Hindlimb muscle (tissue), 1 donor: ENCODE measurements at places on chromosomes 5 and 9.

- DNase-seq = no peak
Observed at GRCh38 chr5:64972591-64972990, 203.9 kb downstream of the CWC27 start.

DNA sequence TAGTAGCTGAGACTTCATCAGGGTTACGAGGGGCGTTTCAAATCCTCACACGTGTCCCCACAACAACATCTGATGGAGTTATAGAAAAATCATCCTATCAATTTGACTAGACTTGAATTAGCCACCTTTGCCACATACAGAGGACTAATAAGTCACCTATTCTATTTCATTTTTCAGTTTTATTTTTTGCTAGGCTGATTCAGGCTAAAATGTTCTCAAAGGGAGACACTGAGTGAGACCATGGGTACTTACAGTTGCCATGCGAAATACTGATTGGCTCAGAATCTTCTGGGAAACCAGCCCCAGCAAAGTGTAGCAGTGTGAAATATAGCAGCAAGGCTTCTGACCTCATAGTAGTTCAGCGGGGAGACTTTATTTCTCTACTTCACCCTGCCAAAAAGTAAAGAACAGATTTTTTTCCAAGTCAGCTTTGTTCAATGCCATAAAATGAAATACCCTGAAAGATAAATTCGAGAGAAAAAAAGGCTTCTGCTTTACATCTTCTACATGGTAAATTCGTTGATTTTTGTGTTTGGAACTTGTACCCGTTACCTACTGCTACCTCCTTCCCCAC, 69.9 kb downstream of the SEMA6A start:
- no peak for DNase-seq

DNA sequence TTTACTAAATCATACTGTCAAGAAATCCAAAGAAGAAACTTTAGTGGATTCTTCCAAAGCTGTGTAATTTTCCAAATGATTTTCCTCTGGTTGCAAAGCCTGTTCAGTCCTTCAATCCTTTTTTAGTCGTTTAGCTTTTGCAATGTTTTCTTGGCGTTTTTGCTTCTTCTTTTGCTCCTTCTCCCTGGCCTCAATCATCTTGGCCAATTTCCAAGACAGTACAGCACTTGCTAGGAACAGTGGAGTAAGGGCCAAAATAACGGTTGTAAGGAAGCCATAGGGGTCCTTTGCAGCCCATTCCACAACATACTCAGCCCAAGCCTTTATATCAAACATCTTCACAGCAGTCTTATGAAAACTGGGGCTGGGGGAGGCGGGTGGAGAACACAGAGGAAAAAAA, 2.4 kb downstream of the SMIM15 start:
- DNase-seq = no peak

- no peak for DNase-seq
Observed at GRCh38 chr9:131534721-131535237, 3.7 kb upstream of the UCK1 start.

- DNase-seq = no peak
Observed at GRCh38 chr5:31478901-31479300, 53.0 kb downstream of the DROSHA start.

DNA sequence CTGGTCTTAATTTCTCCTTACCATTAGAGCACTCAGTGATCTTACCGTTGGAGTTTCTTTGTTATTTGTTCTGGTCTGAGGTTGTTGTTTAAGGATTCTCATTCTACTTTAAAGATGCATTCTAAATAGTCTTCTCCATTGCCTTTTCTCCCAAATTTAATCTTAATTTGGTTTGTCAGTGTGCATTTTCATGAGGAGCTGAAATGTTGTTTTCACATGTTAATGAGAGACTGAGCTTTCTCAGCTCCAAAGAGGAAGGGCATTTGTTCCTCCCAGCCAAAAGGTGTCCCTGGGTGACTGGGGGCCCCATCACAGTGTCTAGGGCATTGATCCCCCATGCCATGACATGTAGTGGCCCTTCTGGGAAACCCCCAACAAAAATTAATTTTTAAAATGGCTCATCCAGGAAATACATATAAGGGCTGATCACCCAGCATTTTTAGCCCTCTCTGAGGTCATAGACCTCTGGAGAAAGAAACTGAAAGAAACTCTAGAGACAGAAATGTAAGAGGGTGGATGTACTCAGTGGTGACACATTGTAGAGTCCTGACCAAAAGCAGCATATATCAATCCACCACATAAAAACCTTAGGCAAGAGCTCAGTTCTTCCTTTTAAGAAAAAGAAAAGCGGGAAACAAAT, 240.4 kb upstream of the RAI14 start:
- DNase-seq = no peak

- no peak for DNase-seq
Observed at GRCh38 chr9:89522959-89523285, 25.0 kb upstream of the SEMA4D start.

- no peak for DNase-seq
Observed at GRCh38 chr5:89595056-89595455, 712.1 kb upstream of the MEF2C start.

GRCh38 chr5:175115831-175116230, 328.2 kb downstream of the DRD1 start:
- DNase-seq = no peak

GRCh38 chr9:83992901-83993300, 12.3 kb downstream of the RMI1 start:
- DNase-seq = no peak

DNA sequence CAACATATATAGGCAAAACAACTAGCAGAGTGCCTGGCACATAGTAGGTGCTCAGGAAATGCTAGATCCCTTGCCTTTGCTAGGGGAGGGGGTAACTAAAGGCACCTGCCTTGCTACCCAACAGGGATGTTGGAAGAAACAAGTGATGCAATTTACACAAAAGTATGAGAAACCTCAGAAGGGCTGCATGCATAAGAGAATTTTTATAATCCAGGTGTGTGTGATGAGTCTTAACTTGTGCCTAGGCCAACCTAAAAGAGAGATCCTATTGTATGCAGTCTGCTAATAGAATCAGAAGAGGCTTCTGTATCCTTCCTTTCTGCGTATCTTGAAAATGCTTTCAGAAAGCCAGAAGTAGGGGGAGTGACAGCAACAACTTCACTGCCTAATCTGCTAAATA, 135.9 kb downstream of the SLIT3 start:
- no peak for DNase-seq

DNA sequence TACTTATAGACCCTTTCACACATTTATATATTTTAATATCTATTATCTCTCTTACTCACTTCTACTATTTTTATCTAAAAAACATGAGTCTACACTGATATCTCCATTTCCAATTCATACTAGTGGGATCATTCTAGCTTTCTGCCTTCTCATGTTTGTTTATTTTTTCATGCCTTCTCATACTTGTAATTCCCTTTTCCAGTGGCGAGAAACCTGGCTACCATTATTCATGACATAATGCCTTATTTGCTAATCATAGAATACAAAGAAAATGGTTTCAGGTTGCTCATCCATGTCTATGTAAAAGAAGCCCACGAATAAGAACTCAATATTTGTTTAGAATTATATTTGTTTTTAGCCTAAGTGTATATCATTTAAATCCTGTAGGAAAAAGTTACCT, 232.7 kb upstream of the ACTBL2 start:
- no peak for DNase-seq

GRCh38 chr5:139575751-139576150, 14.6 kb downstream of the UBE2D2 start:
- DNase-seq = no peak

- no peak for DNase-seq
Observed at GRCh38 chr9:110538647-110539041, 40.9 kb downstream of the SVEP1 start.

DNA sequence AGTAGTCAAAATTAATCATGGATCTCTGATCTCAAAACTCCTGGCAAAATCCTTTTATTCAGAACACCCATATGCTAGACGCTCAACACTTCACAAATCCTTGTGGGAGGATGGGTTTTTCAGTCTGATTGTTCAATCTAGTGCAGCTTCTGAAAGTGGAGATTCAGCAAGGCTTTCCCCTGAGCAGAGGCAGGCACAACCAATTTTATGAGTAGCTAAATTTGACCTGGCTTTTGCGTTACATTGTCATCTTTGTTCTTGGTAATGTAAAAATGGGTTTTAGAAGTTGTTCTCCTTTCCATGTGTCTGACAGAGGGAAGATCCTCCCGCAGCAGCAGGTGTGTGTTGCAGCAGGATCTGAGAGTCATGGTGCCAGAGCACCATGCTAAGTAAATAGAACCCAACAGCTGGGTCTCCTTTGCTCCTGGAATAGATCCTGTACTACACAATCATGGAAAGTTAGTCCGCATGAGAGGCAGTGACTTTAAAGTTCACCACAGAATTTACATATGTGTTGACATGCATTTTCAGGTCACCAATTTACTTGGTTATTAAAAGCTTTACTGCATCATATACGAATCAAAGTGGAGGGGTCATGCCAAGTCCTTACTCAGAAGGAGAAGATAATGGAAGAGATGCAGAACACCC, 70.1 kb upstream of the MEF2C start:
- DNase-seq = no peak

GRCh38 chr9:120875954-120876841, 790 bp downstream of the PHF19 start:
- DNase-seq = peak; percentile 79

DNA sequence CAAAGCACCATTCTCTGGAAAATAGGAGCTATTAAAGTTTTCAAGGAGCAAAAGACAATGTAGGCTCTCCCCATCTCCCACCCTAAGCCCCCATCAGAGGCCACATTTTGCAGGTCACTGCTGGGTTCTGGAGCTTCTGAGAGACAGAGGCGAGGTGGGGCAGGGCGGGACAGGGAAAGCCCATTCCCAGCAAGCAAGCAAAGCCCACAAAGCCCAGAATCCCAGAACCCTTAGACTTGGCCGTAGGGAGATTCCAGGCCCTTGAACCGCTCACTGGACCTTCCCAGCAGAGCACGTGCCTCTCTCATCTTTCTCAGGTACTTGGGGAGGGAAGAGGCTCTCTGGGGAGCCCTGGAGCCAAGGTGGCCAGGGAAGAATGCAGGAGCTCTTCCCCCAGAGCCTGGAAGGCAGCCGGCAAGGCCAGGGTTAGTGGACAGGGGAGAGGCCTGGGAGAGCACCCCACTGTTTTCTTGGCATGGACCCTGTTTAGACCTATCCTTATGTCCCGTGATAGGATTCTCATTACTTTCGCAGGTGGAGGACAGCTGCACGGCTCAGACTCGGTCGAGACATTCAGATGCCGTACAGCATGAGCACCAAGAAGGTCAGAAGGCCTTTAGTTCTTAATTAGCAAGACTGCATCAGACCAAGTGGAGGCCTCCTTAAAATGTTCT, 52.4 kb downstream of the ZNF354C start:
- no peak for DNase-seq

GRCh38 chr5:122291000-122291901, 20.8 kb upstream of the SNCAIP start:
- DNase-seq = no peak

DNA sequence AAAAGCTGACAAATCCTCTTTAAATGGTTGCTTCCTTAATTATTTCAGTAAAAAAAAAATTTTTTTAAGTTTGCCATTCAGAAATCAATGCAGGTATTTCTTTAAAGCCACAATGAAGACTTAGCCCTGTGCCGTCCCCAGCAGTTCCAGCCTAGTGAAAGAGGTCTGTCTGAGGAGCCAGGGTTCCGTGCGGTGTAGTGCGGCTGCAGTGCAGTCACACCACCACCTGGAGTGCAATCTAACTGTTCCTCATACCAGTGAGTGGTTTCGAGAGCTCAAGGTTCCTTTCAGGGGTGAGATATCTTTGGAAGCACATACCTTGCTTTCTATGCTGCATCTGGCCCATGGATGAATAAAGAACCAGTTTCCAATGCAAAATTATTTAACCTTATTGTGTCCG, 87.5 kb downstream of the FANCC start:
- no peak for DNase-seq

- DNase-seq = no peak
Observed at GRCh38 chr9:27473111-27473529, 51.0 kb upstream of the IFNK start.

DNA sequence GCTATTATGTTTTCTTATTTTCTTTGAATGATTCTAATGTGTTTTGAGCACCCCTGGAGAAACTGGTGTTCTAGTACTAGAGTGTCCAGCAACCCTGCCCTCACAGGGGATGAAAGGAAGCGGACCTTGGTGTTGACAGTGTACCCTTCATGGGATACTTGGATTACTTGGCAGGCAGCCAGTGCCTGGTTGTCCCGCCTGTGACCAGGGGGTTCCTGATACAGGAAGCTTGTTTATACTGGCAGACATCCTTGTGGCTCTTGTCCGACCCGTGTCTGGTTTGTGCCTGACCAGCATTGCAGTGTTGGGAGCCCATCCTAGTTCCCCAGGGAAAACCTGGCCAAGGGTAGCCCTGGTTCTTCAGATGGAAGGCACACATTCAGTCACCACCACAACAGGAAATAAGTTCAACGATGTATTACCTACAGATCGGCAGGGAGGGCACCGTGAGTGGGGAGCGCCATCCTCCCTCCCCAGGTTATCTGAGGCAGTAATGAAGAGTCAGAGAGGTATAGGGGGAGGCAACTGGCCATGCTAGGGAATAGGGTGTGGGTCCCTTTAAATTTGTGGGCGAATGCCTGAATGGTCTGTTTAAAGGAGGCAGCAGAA, 47.3 kb downstream of the CACNA1B start:
- DNase-seq = no peak

DNA sequence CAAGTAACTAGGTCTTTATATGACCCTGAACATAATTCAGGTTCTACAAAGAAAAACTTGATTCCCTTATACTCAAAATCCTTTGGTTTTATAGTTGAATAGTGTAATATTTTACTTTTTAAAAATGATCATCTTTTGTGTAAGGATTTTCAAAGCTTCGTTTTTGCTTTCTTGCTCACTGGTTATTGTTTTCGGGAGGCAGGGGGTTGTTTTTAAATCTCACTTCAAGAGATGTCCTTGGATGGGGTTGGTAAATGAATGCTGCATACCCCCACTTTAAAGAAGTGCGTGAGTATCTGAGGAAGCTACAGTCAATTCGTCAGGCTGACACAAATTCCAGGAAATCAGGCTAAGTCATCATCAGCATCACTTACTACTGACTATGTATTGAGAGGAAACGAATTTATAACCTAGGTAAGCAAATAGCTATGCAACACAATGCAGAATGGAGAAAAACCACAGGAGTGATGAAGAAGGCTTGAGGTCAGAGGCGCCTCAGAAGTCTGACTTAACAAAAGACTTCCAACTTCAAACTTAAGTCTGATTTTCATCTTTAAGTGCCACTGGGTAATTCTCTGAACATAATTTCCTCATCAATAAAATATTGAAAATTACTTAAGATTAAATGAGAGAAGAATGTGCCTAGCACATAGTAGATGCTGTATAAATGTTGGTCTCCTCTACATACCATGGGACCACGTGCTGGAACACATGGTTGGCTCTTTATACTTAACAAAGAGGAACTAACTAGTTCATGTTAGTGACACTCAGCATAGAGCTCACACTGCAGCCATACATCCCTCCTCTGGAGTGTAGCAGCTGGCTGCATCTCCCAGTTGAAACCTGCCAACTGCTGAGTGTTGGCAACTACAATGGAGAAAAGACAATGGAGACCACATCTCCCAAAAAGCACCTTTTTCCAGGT, 106.0 kb upstream of the KIF2A start:
- no peak for DNase-seq

GRCh38 chr5:88470745-88471144, 202.1 kb upstream of the TMEM161B start:
- DNase-seq = no peak

- DNase-seq = no peak
Observed at GRCh38 chr9:69834591-69835184, 14.1 kb downstream of the CFAP95 start.
